Hematopoietic multipotent progenitor cell (in vitro differentiated cells): ENCODE measurements at places on chromosomes 4 and X. TPM values are rescaled to one million over a fixed set of nuclear protein-coding genes. Genes with fewer than 3 reads are reported as not detected.

SPANXA1 gene
- total RNA-seq: not detected

THAP6 gene
- 7.3 TPM for total RNA-seq

CSAG2 gene
- not detected for total RNA-seq

LRCH2 gene
- total RNA-seq: 0.54 TPM

GRCh38 chrX:153303276-153304262, 18.0 kb downstream of the PNMA6F start:
- DNase-seq: no peak

DNA sequence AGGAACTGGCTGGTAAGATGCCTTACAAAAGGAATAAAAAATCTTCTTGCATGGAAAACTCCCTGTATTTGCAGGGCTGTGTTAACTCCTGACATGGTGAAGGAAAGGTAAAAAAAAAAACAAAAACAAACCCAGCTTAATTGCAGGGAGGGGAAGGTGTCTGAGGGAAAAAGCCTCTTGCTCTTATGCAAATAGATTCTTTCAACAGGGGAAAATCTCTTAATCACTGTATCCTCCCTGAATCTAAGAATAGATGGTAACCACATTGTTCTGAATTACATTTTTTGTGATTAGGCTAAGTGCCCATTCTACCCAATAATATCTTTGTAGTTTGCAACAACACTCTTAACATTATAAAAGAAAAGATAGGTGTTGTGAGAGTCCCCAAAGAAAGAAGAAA, 172.6 kb downstream of the RBM46 start:
- no peak for DNase-seq

DNA sequence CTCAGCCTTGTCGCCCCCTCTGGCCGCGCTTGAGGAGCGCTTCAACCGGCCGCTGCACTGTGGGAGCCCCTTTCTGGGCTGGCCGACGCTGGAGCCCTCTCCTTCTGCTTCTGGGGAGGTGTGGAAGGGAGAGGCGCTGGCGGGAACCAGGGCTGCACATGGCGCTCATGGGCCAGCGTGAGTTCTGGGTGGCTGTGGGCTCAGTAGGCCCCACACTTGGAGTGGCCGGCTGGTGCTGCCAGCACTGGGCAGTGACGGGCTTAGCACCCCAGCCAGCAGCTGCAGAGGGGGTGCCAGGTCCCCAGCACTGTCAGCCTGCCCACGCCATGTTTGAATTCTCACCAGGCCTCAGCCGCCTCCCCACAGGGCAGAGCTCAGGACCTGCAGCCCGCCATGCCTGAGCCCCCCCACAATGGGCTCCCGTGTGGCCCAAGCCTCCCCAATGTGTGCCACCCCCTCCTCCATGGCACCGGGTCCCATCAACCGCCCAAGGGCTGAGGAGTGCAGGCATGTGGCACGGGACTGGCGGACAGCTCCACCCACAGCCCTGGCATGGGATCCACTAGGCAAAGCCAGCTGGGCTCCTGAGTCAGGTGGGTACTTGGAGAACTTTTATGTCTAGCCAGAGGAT, 615.2 kb downstream of the TRIML1 start:
- DNase-seq: no peak

DNA sequence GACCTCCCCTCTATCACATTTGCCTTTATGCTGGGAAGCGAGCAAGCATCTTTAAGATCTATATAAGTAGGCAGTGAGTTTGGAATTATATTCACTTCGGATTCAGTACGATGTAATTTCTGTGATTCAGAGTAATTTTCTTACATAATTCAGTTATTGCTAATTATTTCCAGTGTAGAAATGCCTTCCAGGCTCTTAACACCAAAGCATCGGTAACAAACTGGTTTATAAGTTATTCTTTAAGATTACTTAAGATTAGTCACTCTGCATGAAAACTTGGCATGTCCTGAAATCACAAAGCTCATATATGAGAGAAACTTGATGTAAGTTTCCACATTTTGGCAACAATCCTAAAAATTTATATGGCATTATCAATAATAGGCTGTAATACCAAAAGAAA, 120.8 kb downstream of the ADAMTS3 start:
- DNase-seq: no peak

DNA sequence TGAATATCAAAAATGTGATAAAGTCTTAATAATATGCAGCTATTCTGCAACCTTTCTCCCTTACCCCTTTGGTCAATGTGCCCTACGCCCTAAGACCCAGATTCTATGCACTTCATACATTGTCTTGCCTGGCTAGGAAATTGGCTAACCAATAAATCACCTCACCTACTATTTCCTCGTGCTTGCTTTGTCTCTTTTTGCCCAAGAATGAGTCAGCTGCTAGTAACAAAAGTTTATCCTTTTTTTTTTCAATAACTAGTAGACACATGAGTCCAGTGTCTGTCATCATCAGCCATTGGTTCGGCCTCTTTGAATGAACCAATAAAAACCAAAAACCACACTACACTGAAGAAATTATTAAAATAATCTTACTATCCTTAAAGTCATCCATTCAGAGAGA, 387.1 kb downstream of the PPP3CA start:
- DNase-seq: no peak

DNA sequence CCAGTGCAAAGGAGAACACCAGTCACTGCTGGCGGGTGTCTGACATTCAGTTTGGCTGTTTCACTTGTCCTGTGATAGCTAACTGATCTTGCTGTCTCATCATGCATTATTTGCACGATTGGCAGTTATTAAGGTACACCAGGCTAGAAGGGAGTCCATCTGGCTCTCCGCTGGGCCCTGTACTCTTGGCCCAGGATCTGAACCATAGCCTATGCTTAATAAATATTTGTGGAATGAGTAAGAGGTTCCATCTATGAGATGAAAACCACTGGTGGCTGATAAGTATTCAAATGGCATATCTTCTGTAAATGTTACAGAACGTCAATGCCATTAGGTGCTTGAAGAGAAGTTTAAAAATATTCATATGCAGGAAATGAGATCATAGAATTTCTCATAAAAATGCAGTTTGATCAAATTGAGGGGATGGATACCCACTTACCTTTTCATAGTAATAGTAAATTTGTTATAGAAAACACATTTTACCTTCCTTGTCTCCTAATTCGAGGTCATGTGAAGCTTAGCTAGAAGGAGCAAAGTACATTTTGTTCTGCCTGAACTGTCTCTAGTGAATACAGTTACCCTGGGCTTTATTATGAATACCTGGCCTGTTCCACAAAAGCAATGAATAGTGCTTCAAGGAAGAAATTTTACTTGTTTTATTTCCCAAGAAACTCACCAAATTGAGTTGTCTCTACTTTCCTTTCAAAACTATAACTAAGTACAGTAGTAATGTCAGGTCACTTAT, 213.5 kb downstream of the CBR4 start:
- DNase-seq: no peak

DNA sequence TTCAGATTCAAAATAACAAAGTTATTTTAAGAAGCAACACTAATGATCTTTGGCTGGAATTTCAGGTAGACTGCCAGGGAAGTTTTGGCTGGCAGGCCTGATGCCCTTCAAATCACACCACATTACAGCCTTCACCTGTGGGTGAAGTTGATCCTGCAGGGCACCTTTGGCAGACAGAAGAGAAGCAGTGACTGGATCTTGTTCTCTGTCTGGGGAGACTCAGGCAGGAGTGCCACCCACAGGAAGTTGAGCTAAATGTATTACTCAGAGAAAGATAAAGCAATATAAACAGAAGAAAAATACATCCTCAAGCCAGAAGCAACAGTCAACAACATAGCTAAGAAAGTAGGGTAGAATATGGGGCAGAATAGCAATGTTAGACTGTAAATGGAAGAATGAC, 12.8 kb upstream of the CFAP299 start:
- DNase-seq: peak; percentile 9

DNA sequence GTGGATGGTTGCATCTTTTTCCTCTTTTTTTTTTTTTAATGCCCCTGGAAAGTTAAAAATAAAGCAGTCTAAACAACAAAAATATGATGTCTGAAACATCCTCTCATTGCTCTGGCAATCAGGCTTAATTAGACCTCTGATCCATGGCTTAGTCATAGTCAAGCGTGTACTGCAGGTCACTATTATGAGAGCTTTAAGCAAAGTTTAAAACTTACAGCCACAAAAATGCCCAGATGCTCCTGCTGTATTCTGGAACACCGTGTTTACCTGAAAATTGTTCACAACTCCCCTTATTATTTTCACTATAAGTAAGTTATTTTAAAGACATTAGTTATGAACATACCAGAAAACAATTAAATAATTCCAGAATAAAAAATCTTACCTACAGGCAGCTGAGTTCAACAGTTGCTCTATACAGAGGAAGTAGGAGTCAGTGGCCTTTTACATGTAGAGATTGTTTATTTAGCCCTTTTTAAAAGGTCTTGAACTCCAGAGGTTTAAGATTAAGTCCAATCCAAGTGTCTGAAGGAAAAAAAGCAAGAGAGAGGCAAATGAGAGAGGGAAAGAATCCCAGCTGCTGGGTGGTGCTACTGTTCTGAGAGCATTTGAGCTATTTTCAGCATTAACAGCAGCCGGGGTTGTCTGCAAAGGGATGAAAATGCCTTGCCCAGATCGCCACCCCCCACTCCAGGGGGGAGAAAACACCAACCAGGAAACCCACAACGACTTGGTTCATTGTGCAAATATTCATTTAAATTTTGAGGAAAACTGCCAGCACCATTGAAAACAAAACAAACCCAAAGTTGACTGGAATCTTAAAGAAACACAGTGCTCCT, 36.9 kb downstream of the SORBS2 start:
- DNase-seq: no peak

DNA sequence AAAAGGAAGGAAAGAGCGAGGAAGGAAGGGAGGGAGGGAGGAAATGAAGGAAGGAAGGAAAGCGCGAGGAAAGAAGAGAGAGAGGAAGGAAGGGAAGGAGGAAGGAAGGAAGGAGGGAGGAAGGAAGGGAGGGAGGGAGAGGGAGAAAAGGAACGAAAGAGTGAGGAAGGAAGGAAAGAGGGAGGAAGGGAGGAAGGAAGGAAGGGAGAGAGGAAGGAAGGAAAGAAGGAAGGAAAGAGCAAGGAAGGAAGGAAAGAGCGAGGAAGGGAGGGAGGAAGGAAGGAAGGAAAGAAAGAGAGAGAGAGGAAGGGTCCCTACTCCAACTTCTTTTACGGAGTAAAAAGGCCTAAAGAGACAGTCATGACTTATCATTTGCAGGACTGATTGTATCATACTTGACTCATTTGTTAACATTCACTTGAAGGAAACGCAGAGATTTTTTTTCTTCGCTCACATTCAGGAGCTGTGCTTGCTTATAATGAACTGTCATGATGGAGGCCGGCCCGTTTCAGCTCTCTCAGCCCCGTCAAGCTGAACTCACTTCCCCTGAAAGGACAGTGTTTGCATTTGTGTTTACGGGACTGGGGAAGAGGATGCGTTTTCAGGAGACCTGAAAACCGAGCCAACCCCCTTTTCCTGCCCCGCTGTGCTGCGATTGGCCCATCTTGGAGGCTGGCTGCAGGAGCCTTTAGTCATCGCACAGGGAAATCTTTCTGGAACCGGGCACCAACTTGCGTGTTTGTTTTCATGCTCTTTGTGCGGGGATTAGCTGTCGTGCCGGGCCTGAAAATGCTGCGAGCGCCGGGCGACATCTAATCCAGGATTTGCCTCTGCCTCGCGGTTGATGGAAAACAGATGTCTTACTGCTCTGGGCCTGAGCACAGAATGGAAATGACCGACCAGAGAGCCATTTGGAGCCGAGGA, 17.8 kb downstream of the TRIM2 start:
- peak; percentile 26 for DNase-seq

DNA sequence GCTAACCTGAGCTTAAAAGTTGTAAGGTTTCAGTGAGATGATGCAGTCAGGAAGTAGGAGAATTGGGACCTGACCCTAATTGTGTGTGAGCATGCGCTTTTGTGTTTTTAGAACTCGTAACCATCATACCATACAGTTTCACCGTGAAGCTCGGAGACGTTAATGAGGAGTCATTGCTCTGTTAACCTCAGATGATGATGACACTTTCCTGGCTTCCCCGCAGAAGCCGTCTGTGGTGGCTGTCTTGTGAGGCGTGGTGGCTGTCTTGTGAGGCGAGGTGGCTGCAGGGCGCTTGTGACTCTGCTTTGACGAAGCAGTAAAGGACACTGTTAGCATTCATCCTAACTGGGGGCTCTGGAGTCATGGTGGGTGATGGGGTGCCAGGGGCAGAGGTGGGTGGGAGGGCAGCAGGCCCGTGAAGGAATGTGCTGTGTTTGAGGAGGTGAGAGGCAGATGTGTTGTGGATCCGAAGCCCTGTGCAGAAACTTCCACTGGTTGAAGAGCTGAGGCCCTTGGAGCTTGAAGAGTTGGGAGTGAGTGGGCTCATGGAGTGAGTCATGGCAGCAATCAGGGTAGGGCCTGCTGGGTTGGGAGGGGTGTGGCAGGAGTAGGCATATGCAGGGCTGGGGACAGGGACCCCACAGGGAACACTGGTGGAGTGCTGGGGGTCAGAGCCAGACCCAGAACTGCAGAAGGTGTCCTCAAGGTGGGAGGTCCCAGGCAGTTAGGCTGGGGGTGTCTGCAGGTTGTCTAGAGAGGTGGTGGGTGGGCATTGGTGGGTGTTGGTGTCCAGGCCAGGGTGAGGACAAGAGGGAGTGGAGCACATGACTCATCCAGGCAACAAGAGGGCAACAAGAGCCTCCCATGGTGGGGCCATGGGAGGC, 57.4 kb downstream of the NSD2 start:
- DNase-seq: no peak

DNA sequence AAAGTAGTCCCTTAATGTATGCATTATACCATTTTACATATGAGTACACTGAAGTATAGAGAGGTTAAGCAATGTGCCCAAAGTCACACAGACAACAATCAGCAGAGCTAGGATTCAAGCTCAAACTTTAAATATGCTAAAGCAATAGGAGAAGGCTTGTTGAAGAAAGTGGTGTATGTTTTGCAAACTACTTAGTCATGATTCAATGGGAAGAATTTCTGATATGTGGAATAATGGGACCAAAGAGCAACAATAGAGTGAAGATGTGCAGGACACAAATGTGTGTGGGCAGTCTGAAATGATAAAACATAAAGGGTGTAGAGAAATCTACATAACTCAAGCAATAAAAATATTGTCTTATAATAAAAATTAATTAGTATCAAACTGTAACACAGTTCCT, 109.0 kb upstream of the ARSJ start:
- no peak for DNase-seq

DNA sequence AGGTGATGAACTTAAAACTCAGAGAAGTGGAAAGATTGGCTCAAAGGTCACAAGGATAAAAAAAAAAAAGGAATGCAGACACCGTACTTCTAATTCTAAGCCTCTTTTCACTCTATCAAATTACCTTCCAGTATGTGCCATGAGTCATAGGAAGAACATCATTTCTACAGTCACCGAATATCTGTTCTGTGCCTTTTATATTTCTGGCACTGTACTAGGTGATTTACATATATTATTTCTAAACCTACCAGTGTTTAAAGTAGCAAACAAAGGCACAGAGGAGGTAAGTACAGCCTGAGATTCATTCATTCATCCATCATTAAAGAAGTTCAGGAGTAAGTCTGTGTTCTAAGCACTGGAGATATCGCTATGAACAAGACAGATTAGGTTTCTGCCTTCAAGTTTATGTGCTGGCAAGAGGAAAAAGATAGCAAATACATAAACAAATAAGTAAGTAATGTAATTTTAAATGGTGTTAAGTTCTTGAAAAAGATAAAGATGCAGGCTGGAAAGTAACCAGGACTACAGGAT, 65.3 kb downstream of the PALLD start:
- no peak for DNase-seq
